ENCODE measurements at places on chromosomes 7 and 10.

- no peak for DNase-seq
Observed at GRCh38 chr10:44830022-44830421, 81.1 kb upstream of the TMEM72 start.

- no peak for DNase-seq
Observed at GRCh38 chr7:44150466-44150832, 9.3 kb upstream of the MYL7 start.

DNA sequence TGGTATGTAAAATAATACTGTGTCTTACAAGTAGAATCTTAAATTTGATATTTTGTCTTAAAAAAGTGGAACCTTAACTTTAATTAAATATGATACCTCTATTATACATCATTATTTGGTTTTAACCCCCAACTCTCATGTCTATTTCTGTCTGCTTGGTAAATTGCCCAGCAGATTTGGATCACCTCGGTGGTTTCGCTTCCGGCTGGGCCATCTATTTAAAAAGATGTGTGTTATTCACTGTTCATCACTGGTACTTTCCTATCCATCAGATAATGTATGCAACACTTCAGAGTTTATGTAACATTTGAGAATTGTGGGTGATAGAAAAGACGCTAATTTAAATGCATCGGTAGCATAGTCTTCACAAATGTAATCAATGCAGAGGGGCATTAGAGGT, 119.7 kb downstream of the SND1 start:
- DNase-seq: no peak

- no peak for DNase-seq
Observed at GRCh38 chr7:112140600-112140999, 65.6 kb downstream of the DOCK4 start.

GRCh38 chr7:2182461-2182860, 50.3 kb downstream of the MAD1L1 start:
- DNase-seq: no peak

- DNase-seq: no peak
Observed at GRCh38 chr10:110165239-110165638, 42.2 kb upstream of the MXI1 start.

DNA sequence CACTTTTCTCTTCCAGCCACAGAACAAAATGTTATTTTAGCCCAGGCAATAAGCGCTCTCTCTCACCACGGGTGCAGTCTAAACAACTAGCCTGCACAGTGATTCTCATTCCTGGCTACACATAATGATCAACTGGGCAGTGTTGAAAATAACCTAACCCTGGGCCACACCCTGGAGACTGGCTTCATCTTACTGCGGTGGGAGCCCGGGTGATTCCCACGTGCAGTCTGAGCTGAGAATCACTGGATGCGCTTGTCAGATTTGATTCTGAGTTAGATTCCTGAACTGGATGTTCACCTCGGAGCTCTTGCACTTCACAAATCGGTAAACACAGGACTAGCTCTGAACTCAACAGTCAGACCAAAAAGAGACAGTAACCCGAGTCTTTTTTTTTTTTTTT, 14.9 kb downstream of the ZC3HAV1 start:
- DNase-seq: no peak
